ENCODE measurements at places on chromosomes 3 and 15. TPM values are rescaled to one million over a fixed set of nuclear protein-coding genes. Genes with fewer than 3 reads are reported as not detected.

PLXNB1 gene
- 9.3 TPM for total RNA-seq

PBRM1 gene
- 48.8 TPM for total RNA-seq

PLAAT1 gene
- 0.60 TPM for total RNA-seq

SLC2A2 gene
- not detected for total RNA-seq

PARP15 gene
- 0.94 TPM for total RNA-seq

SPRED1 gene
- 7.4 TPM for total RNA-seq

THUMPD3 gene
- 13.9 TPM for total RNA-seq

PLSCR5 gene
- total RNA-seq, result not detected

ERC2 gene
- total RNA-seq, result 0.13 TPM

TRH gene
- not detected for total RNA-seq

DPPA2 gene
- total RNA-seq, result not detected

TRIM42 gene
- not detected for total RNA-seq
